Astrocyte (in vitro differentiated cells and primary cell): ENCODE measurements at places on chromosomes 1 and 21.

DNA sequence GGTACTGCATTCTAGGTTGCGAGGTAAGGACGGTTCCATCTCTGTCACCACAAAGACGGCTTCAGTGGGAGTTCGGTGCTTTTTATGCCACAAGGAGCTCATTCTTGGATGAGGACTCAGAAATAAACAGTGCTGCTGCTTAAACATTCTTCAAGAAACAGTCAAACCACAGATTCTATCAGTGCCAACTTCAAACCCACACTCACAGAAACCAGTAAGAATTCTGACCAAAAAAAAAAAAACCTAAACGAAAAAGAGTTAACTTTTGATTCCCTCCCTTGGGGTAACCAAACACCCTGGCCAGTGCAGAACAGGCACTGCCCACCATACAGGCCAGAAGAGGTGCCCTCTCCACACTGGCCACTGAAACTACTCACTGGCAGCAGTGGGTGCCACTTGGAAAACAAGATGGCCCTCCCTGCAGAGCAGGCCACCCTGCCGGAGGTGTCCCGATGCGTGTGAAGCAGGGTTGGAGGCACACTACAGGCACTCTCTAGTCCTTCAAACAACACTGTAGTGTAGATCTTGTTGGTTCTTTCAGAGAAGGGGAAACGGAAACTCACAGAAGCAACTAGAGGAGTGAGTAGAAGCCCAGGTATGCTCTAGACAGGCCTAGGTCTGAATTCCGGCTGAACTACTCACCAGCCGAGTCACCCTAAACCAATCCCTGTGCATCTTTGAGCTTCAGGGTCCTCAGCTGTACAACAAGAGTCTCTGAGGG lies 87.3 kb upstream of the TLR5 start:
- DNase-seq = peak; percentile 97
- H3K27ac ChIP-seq = peak overlapping the region; percentile 99
- no peaks in the 10 kb centered on the region for H3K27me3 ChIP-seq
- no peaks in the 10 kb centered on the region for H3K36me3 ChIP-seq

GRCh38 chr1:81967951-81968350 lies 167.2 kb downstream of the ADGRL2 start:
- H3K4me3 ChIP-seq = no peak overlapping the region
- no peaks in the 10 kb centered on the region for H3K4me1 ChIP-seq
- H3K27ac ChIP-seq = no peak overlapping the region
- no peak for DNase-seq

DNA sequence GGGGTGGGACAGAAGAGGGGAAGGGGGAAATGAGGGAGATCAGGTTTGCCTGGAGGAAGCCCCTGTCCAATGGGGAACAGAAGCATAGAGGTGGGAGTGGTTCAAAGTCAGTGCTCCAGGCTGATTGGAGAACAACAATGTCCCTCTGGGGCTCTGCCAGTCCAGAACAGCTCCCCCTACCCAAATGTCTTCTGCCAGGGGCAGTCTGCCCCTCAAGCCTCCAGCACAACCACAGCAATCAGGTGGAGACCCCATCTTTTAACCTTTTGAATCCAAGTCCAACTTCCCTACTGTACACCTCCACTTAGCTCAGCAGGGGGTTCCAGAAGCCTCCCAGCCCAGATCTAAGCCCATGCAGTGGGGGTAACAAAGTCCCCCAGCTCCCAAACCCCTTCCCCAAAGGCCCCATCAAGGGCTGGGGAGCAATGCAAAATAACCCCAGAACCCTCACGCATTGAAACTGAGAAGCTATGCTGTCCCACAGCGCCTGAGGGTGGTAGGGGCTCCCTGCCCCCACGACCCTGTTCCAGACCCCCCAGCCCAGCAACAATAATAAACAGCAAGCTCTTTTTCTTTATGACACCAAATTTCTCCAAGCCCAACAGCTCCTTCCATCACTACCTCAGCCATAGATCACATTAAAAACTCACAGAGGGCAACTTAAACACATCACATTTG lies 3.3 kb downstream of the AHDC1 start:
- H3K27me3 ChIP-seq = no peaks in the 10 kb centered on the region

DNA sequence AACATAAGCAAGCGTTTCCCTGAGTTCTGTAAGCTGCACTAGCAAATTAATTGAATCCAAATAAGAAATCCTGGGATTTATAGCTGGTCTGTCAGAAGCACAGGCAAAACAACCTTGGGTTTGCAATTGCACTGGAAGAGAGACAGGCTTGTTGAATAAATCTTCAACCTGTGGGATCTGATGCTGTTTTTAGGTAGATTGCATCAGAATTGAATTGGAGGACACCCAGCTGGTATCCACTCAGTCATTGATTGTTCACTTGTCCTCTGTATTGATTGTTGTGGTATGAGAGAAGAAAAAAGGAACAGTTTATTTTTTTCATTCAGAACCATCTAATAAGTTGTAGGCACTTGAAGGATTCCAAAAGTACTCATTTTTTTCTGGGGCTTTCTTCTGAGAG lies 497.4 kb downstream of the SIPA1L2 start:
- H3K4me3 ChIP-seq = no peak overlapping the region
- H3K4me1 ChIP-seq = no peaks in the 10 kb centered on the region
- no peaks in the 10 kb centered on the region for H3K36me3 ChIP-seq
- H3K27me3 ChIP-seq = no peaks in the 10 kb centered on the region
- no peak overlapping the region for H3K27ac ChIP-seq
- DNase-seq = no peak

GRCh38 chr21:42343556-42343955 lies 7.2 kb downstream of the TFF2 start:
- no peaks in the 10 kb centered on the region for H3K36me3 ChIP-seq
- H3K4me1 ChIP-seq = no peaks in the 10 kb centered on the region
- no peak overlapping the region for H3K27ac ChIP-seq
- no peak overlapping the region for H3K4me3 ChIP-seq
- H3K27me3 ChIP-seq = no peaks in the 10 kb centered on the region
- no peak for DNase-seq

GRCh38 chr1:201646411-201647022 lies 107.6 kb downstream of the NAV1 start:
- DNase-seq = no peak
- peaks cover 22% of the 10 kb centered on the region for H3K4me1 ChIP-seq
- no peak overlapping the region for H3K27ac ChIP-seq
- H3K36me3 ChIP-seq = peaks cover 3% of the 10 kb centered on the region
